ENCODE measurements at places on chromosomes 3 and 15. TPM values are rescaled to one million over a fixed set of nuclear protein-coding genes. Genes with fewer than 3 reads are reported as not detected.

DNA sequence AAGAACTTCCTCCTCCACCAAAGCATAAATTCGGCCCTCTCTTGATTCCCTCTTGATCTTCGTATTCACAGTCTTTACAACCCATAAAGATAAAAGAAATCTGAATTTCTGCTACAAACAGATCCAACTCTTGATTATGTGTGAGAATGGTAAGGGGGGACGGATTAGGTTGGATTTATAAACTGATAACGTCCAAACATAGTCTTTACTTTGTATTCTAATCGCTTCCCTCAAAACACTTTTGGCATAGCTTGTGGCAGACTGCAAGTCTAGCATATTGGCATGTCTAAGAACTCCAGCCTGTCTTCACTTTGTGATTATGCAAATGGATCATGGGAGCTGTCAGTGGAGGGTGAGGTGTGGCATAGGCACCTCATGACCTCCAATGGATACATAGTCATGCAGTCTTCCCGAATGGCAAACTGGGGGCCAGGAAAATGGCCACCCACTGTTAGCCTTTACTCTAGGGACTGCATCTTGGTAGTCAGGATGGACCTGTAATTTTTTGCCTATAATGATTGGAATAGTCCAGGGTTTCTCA lies 24.3 kb upstream of the GPR171 start:
- peaks cover 2% of the 10 kb centered on the region for H3K36me3 ChIP-seq
- H3K27ac ChIP-seq, result no peak overlapping the region
- H3K4me3 ChIP-seq, result no peak overlapping the region

- no peak overlapping the region for H3K4me3 ChIP-seq
- H3K27ac ChIP-seq, result no peak overlapping the region
- H3K4me1 ChIP-seq, result peaks cover 4% of the 10 kb centered on the region
- no peak for DNase-seq
- H3K27me3 ChIP-seq, result peaks cover 14% of the 10 kb centered on the region
Measured at GRCh38 chr15:77584201-77584600, 48.5 kb downstream of the LINGO1 start.

GRCh38 chr3:175512700-175513099 lies 653.6 kb downstream of the NAALADL2 start:
- H3K4me1 ChIP-seq, result peaks cover 34% of the 10 kb centered on the region
- H3K27ac ChIP-seq, result peak overlapping the region; percentile 65
- H3K4me3 ChIP-seq, result peak overlapping the region; percentile 11
- no peak for DNase-seq
- H3K27me3 ChIP-seq, result no peaks in the 10 kb centered on the region

- H3K36me3 ChIP-seq, result peaks cover 10% of the 10 kb centered on the region
- peaks cover 26% of the 10 kb centered on the region for H3K4me1 ChIP-seq
- H3K27me3 ChIP-seq, result no peaks in the 10 kb centered on the region
Measured at GRCh38 chr3:32349184-32349583, 42.5 kb upstream of the CMTM7 start.

GRCh38 chr3:58356054-58356453 lies 23.4 kb downstream of the PXK start:
- H3K36me3 ChIP-seq, result no peaks in the 10 kb centered on the region
- H3K27ac ChIP-seq, result no peak overlapping the region
- H3K27me3 ChIP-seq, result no peaks in the 10 kb centered on the region
- peaks cover 2% of the 10 kb centered on the region for H3K4me1 ChIP-seq

The GRAMD1C gene
- 2.4 TPM for total RNA-seq

The SAMMSON gene
- 0.17 TPM for total RNA-seq
